Stimulated activated CD4-positive, alpha-beta T cell treated with anti-CD3 and anti-CD28 coated beads, Interleukin-4, amount 100 ng/mL, for 48 hours (primary cell): ENCODE measurements at places on chromosomes 6 and 20.

DNA sequence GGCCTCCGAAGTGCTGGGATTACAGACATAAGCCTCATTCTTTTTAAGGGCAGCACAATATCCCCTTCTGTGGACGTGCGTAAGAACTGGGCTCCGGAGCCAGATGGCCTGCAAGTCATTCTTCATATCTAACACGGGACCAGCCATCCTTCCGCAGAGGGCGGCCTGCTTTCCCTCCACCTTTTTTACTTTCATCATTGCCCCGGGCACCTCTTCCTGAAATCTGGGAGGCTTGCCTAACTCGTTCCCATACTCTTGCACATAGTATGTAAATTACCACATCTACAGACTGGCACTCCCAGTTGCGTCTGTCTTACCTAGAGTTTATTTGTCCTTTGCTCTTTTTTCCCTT is 29.9 kb upstream of the SLC23A2 start:
- DNase-seq: no peak

- no peak for DNase-seq
These were observed 126.3 kb downstream of the KIF16B start for GRCh38 chr20:16446991-16447390.

DNA sequence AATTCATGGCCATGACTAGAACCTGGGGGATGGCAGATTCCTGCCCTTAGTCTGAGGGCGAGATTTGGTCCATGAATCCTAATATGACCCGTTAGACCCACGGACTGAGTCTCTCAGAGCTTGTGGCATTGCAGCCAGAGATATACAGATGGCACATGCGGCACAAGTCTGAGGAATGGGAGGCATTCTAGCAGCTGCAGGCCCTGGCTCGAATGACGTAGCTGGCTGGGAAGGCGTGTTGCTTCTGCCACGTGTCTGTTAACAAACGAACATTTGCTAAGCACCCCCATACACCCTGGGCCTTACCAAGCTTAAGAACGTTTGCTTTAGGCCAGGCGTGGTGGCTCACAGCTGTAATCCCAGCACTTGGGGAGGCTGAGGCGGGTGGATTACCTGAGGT is 68.0 kb downstream of the CD164 start:
- DNase-seq: no peak

- DNase-seq: no peak
These were observed 245 bp downstream of the SRC start for GRCh38 chr20:37346236-37346534.

DNA sequence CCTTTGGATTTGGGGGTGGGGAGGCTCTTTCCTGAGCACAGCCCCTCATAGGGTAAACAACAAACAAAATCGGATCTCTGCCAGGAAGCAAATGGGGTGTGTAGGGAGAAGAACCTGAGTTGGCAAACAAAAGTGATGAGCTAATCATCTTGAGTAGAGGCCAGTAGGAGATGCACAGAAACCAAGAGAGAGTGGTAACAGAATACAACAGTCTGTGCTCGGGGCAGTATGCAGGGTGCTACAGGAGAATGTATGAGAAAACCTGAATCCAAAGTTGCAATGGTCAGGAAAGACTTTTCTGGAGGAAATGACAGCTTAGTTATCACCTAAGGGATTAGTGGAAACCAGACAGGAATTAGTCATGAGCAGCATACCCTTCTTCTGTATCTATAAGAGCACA is 177.8 kb downstream of the CDKAL1 start:
- DNase-seq: no peak

GRCh38 chr20:34131491-34131890 is 19.4 kb upstream of the EIF2S2 start:
- DNase-seq: no peak

DNA sequence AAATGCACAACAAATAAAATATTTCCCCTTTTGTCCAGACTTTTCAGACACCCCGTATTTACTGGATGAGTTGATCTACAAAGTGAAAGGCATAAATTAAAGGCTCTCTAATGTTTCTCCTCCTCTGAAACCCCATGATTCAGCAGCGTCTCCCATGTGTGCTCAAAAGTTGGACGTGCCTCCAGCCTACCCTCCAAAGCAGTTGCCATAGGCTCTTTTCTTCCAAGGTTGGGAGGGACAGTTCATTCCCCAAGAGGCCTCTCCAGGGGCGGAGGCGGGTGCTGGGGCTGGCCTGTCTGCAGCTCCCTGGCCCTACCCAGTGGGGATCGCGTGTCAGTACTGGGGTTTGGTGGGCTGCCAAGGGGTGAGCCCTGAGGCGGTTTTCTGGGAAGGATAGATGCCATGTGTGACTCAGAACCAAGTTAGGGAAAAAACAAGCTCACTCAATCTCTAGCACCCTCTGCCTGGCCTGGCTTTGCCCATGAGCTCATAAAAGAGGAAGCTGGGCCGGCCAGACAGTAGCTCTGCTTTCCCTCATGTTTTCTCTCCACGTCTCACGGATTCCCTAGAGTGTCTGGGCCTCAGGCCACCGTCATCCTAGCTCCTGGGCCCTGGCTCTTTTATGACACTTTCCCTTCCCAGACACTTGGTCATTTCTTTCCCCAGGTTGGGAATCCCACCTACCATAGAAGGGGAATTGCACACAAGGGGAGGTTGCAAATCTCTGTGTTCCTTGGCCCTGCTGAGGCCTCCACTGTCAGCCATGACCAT is 8.0 kb upstream of the IER3 start:
- no peak for DNase-seq

DNA sequence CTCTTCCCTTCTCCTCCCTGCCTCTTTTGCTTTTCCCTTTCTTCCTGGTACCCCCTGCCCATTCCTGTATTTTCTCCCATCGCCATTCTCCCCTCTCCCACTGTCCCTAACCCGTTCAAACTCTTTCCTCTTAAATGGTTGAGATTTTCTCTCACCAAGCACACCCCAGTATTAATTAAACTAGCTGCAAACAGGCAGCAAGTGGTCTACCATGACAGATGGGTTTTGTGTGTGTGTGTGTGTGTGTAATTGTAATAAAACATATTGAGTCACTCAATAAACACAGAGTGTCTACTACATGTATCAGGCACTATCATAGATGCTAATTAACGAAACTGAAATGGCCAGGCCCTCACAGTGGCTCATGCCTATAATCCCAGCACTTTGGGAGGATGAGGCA is 6.7 kb downstream of the RAET1E start:
- DNase-seq: no peak

DNA sequence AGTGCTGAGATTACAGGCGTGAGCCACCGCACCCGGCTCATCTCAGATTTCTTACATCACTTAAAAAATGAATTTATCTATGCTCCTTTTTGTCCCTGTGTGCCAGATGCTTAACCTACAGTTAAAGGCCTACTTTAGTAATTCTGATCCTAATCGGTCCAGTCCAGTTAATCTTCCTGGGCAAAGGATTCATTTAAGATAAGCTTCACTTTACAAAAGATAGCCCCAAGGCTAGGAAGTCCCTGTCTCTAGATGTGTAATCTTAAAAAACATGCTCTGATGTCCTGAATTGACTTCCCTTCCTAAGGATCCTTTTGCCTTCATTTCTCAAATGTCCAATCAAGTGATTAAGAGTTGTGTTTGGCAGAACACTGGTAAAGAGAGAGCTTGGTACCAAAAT is 68.4 kb upstream of the IPCEF1 start:
- no peak for DNase-seq

GRCh38 chr6:101422811-101423210 is 29.3 kb downstream of the GRIK2 start:
- DNase-seq: no peak

- no peak for DNase-seq
These were observed 99.6 kb downstream of the CEP57L1 start for GRCh38 chr6:109194880-109195279.

- no peak for DNase-seq
These were observed 182.2 kb downstream of the AKAP7 start for GRCh38 chr6:131317516-131317915.

DNA sequence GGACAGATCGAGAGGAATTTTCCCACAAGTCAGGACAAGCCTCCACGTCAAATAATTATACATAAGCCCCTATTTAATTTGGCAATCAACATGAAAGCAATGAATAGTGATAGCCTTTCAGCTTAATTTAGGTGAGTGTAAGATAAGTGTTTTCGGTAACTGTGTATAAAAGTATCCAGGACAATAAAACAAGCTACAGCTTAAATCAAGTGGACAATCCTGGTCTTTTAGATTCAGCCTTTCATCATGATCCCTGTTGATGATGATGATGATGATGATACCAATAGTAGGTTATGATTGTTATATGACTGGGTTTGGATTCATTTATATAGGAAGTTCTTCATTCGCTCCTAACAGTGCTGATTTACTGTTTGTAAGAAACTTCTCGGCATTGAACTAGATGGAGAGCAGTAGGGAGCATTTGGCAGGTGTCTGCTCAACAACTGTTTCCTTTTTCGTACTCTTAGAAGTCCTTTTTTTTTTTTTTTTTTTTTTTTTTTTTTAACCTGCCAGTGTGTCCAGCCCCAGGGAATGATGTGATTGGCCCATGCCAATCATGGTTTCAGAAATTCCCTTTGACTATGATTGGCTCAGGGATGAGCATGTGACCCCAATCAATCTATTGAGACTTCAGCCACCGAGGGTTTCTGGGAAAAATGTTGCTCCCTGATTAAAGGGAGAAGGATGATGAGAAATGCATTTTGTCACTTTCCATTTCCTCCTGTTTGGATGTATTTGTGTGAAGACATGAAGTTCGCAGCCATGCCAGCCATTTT is 11.3 kb upstream of the RNF182 start:
- no peak for DNase-seq

GRCh38 chr6:71107911-71108420 is 151.1 kb upstream of the B3GAT2 start:
- no peak for DNase-seq

GRCh38 chr6:51502996-51503395 is 584.4 kb downstream of the PKHD1 start:
- no peak for DNase-seq

DNA sequence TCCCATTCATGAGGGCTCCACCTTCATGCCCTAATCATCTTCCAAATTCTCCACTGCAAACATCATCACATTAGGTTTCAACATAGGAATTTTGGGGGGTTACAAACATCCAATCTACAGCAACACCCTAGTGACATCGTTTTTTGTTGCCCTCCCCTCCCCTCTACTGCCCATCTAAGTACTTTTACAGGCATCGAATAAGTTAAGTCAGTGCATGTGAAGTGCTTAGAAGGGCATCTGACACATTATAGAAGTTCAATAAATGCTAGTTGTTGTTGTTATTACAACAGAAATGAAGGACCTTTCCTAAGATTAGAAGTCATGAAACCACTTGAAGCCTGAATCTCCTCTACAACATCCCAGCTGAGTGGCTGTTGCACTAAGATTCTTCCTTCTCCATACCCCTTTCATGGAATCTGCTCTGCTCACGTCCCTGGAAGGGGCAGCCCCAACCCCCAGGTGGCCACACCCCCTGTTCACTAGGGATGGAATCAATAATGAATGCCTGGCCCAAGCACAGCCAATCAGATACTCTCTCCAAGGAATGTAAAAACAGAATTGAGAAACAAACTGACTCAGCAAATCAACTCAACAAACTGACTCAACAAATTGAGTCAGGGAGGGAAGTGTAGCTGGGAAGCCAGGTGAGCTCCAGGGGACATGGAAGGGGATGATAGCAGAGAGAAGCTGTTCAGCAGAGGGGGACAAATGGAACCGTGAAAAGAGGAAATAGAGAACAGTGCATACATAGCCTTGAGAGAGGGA is 3.9 kb upstream of the LRP11 start:
- no peak for DNase-seq

GRCh38 chr6:18388942-18389341 is 1.8 kb downstream of the RNF144B start:
- DNase-seq: no peak

DNA sequence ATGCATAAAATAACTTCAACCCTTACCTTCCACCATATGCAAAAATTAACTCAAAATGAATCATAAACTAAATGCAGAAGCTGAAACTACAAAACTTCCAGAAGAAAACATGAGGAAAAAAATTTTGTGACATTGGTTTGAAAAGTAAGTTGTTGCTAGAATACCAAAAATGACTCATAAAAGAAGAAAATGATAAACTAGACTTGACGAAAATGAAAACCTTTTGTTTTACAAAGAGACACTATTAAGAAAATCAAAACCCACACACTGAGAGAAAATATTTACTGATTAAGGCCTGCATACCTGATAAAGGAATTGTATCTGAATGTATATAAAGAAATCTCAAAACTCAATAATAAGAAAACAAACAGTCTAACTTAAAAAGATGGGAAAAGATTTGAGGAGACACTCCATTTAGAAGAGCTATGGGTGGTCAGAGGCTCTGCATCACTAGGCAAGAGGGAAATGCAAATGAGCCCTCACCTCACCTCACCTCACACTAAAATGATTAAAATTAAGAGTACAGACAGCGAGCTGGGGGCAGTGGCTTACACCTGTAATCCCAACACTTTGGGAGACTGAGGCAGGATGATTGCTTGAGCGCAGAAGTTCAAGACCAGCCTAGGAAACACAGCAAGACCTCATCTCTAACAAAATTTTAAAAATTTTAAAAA is 97.6 kb upstream of the CST7 start:
- DNase-seq: no peak

DNA sequence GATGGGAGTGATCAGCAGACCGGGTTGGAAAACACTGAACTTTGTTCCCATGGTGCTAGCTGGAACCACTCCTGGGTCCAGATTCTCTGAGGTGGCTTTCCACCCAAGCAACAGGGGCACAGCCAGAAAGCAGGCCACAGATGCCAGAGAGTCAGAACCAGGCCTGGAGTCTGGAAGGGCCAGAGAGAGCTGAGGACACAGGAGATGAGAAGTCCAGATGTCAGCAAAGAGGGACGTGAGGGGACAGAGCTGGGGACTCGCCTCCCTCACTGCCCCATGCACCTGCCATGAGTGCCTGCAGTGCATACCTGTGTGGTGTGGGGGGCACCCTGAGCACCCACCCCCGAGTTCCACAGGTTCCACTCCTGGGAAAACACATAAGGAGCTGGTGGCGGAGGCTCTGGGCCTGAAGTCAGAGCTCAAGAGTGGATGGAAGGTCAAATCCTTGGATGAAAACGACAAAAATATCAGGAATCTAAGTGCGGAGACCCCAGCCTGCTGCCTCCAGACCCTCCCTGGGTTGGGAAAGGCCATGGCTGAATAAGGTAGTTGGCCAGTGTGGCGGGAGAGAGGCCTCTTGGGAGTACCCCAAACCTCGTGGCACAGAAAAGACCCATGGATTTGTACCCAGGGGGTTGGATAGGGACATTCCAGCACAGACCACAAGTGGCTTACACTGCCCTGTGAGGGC is 224.2 kb downstream of the SYNDIG1 start:
- no peak for DNase-seq

DNA sequence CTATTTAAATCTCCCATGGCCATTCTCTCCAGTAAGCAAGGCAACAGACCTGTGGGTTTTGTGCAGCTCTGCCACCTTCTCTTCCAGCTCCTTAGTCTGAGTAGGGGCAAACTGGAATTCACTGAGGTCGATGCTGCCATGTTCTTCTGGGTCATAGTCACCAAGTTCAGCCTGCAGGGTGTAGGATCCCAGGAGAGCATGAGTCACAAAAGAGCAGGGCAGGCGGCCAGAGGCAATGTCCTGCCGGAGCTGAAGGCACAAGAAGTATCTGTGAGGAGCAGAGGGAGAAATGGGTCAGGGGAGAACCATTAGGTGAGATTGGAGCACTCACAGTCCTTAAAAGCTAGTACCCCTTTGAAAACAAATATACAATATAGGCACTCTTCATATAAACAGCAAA is 73.7 kb downstream of the SMLR1 start:
- DNase-seq: no peak
